Caki2 (cell line): ENCODE measurements at places on chromosomes 11 and 22.

- peak; percentile 19 for DNase-seq
These were observed 639 bp downstream of the INCENP start for GRCh38 chr11:62124186-62125113.

- DNase-seq: no peak
These were observed 24.8 kb downstream of the MYH9 start for GRCh38 chr22:36362932-36363331.

GRCh38 chr11:37504060-37504611 is 906.1 kb upstream of the RAG2 start:
- peak; percentile 86 for DNase-seq

DNA sequence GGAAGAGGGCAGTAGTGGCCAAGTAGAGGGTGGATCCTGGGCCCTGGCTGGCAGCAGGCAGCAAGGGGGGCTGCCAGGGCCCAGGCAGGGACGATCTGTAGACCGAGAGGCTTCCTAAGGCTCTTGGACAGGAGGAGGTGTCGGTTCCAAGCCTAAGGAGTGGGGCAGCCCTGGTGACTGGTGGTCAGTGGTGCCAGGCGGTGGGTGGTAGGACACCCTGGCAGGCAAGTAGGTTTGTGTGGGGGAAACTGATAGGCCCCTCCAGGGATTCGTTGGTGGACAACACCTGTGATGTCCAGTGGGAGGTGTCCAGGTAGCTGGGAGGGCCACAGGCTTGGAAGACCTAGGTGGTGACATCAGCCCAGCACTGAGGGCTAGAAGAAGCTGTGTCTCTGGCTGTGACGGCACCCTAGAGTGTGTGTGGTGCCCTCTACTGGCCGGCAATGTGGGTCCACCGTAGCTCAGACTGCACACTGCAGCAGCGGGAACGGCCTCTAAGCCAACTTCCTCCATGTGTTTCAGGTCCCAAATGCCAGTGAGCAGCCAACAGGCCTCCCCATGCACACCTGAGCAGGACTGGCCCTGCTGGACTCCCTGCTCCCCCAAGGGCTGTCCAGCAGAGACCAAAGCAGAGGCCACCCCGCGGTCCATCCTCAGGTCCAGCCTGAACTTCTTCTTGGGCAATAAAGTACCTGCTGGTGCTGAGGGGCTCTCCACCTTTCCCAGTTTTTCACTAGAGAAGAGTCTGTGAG is 9.4 kb upstream of the SAMM50 start:
- DNase-seq: peak; percentile 22

DNA sequence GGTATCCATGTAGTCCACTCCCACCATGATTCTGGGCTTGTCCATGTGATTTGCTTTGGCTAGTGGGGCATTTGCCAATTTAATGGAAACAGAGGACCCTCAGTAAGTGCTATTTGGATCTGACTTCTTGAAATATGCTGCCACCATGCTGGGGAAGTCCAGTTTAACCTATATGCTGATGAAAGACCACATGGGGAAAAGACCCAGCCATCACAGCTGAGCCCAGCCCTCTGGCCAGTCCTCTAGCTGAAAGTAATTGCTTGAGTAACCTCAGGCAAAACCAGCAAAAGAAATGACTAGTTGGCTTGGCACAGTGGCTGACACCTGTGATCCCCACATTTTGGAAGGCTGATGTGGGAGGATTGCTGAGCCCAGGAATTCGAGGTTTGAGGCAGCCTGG is 61.5 kb downstream of the ATG16L2 start:
- DNase-seq: no peak

DNA sequence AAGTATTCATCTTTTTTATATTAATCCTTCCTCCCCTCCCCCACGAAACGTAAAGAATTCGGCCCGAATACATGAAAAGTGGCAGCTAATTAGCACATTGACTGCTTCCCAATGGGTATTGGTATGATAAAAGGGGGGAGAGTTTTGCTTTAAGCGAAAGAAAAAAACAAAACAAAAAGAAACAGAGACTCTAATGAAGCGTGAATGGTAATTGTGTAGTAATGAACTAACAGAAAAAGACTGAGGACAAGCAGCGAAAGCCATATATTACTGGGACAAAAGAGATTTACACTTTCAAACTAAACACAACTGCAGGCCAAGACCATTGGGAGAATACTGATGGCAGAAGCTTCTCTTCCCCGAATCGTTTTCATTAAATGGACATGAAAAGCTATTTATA is 2.5 kb downstream of the DBX1 start:
- DNase-seq: no peak

DNA sequence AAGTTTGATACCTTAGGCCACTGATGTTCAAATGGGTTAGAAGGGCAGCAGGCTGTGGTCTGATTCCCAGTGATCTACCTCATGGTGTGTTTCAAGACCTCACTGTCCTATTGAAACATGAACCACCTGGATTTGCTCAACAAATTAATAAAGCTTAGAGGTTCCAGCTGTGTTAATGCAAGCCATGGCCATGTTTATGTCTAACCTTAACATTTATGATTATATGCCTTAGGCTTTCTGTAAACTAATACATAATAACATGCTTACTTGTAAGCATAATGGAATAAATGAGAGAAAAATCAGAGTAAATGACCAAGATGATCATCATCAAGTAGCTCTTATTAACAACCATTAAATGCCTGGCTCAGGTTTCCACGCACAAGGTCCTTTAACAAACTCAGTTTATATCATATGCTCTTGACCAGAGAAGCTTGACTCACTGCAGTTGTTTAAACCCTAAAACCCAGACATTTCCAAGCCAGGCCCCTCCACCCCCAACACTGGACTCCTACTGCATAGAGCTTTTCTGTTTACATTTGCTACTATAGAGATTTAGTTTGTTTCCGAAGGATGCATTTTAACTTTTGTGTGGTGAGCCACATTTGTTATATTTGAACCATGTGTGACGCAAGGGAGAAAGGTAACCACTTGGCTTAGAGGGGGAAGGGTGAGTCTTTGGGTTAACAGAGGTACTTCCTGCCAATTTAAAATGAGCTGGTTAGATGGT is 43.7 kb downstream of the KREMEN1 start:
- no peak for DNase-seq

DNA sequence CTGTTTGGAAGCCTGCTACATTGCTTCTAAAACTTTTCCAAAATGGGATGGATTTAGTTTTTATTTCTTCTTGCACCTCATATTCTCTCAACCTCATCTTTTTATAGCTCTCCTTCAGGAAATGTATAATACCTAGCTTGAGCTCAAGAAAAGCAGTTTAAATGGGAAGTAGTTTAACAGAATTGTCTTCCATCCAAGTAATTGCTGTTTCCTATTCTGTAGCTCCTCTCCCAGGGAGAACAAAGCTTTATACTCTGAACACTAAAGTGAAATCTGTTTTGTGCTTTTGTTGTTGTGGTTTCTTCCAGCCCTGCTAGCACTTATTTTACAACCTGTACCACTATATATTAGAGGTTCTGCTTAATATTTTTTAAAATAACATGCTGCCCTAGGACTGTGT is 83.2 kb upstream of the HORMAD2 start:
- DNase-seq: no peak
